ENCODE measurements at places on chromosomes 11 and 22.
A peak's percentile ranks its signal among the peaks of the same experiment; 100 is the strongest.

- DNase-seq, result peak; percentile 49
Measured at GRCh38 chr11:34213366-34213765, 107.9 kb downstream of the NAT10 start.

DNA sequence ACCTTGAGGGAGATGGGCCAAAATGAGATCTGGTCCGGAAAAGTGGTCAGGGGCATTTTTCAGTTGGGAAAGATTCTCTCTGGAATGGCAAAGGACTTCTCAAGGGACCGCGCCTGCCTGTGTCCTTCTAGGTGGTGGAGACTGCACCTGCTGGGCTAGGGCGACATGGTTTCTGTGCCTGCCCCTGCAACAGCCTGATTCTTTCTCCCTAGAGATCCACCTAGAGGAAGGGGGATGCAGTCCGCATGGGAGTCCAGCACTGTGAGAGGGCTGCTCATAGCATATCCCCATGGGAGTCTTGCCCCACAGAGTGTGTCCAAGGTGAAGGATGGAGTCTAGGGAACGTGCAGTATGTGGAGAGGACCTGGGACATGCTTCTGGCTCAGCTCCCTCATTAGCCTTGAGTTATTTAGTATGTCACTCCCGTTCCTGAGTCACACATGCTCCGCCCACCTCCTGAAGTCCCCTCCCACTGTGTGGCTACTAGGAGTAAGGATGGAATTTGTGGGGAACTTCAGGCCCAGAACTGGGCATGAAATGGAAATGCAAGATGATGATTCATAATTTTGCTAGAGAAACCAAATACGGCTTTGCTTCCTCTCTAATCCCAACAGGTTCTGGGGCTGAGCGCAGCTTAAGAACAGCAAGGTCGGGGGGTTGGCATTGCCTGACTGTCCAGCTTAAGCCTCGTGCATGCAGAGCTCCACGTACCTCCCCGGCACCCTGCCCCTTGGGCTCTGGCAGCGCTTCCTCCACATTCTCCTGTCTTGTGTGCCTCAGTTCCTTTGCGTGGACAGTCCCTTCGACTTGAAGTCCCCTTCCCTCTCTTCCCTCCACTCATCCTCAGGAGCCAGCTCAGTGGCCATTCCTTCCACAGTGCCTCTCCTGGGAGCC is 35.0 kb downstream of the GRIK4 start:
- peak; percentile 98 for DNase-seq

DNA sequence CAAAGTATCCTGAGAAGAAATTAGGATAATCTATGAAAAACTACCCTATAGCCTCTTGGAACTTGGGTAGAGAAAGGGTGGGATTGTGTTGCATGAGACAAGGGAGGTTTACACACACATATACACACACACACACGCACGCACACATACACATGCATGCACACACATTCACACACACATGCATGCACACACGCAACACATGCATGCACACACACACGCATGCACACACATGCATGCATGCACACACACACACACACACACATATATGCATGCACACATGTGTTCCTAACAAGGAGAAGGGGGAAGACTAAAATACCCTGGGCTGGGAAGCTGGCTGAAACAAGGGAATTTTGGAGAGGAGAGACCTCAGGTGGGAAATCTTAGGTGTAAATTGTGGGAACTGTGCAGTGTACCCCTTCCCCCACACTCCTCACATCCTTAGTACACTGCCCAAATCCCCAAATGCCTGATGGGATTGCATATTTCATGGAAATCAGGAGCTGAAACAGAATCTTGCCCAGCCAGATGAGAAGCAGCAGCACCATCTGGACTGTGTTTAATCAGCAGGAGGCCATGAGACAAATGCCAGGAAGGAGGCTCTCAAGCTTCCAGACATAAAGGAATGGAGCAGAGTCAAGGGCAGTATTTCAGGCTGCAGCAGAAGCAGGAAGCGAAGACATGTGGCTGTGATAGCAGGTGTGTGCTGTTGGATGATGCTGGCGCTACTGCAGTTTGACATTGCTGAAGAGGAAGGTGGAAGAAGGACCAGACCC is 14.6 kb upstream of the POLD3 start:
- peak; percentile 31 for DNase-seq

DNA sequence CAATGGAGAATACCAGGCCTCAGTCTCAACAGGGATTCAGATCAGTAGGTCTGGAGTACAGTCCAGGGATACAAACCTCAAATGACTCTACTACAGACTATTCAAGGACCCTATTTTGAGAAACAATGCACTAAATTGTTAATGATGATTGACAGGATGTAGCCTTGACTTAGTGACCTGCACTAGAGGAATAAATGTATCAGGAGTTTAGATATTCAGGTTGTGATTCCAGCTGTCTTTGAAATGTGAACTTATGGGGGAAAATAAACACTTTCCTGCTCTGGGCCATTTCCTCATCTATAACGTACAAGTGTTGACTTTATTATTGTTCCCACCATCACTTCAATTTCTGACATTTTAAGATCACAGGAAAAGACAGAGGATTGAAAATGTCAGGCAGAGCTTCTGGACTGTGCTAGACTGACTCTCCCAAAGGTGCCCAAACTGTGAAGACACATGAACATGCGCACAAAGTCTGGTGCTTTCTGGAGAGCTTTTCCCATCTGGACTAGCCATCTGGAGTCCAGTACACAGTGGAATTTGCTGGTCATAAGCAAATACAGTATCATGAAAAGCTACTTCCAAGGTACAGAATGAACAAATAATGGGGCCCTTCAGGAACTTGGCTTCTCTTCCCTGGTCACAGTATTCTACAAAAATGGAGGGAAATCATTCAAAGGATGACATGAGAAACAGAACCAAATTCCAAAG is 110.4 kb downstream of the USP35 start:
- no peak for DNase-seq

DNA sequence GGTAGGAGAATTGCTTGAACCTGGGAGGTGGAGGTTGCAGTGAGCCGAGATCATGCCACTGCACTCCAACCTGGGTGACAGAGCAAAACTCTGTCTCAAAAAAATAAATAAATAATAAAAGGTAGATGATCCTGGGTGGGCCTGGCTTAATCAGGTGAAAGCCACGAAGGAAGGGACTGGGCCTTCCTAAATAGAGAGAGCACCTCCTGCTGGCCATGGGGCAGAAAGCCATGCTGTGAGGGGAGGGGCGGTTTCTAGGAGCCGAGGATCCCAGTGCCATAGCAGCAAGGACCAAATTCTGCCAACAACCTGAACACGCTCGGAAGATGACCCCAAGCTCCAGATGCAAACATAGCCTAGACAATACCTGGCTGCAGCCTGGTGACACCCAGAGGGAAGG is 24.5 kb upstream of the DGKZ start:
- peak; percentile 61 for DNase-seq

DNA sequence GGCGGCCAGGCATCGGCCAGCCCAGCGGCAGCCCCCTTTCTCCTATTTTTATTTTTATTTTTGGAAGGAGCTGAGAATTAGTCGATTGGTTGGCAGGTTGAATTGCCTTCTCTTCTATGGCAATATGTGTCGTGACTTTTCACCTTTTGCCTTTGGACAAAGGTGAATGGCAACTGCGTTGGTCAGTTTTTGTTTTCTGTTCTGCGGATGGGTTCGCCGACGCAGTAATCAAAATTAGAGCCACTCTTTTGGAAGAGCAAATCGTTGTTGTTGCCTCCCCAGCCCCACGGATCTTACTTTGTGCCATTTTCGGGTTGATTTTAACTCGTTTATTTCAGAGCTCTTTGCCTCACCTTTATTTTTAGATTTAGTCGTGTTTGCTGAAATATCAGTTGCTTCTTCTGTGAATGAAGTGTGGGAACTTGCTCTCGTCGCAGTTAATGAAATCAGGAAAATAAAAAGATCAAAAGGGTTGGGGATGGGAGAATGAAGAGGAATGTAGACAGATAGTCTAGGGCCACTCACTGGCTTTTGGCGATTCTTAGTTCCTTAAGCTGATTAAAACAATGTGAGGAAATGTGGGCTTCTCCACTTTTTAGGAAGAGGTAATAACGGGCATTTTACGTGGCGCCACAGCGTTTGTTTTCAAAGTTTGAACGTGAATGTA is 1.6 kb downstream of the CECR2 start:
- no peak for DNase-seq

DNA sequence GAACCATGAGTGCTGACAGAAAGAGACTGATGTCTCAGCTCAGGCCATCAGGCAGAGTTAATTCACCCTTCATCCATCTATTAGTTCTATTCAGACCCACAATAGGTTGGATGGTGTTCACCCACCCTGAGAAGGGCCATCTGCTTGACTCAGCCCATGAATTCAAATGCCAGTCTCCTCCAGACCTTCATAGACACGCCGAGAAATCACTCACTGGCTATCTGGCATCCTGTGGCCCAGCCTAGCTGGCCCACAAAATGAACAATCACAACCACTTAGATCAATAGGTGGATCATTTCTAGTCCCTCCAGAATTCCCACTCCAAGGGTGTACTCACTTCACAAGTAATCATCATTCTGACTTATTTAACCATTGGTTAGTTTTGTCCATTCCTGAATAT is 58.2 kb downstream of the MYEOV start:
- DNase-seq, result peak; percentile 19

- peak; percentile 89 for DNase-seq
Measured at GRCh38 chr22:21865041-21865440, 2.4 kb downstream of the MAPK1 start.

- no peak for DNase-seq
Measured at GRCh38 chr22:49266561-49267519, 560.8 kb downstream of the BRD1 start.

GRCh38 chr22:34913826-34914225 is 152.1 kb upstream of the ISX start:
- no peak for DNase-seq
